ENCODE measurements at places on chromosomes 5 and 9.

- DNase-seq = no peak
Observed at GRCh38 chr5:20556115-20556763, 568.2 kb upstream of the CDH18 start.

- DNase-seq = no peak
Observed at GRCh38 chr9:89412951-89413350, 85.0 kb downstream of the SEMA4D start.

DNA sequence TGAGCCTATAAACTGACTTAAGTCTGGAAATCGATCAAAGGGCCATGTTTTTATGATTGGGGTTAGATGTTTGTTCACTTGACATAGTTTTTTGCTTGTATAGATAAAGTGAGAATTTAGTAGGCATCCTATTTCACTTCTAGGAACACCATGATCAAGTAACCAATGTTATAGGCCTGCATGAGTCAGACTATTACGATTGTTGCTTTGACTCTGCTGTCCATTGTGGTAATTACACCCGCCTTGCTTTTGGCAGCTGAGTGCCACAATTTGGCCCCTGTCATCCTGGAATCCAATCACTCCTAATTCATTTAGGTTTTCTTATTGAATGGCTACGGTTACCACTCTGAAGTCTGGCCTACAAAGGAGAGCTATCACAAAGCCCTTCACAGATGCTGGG is 67.8 kb upstream of the IL33 start:
- DNase-seq = no peak

GRCh38 chr9:136901516-136902258 is 15.4 kb downstream of the TRAF2 start:
- DNase-seq = no peak

DNA sequence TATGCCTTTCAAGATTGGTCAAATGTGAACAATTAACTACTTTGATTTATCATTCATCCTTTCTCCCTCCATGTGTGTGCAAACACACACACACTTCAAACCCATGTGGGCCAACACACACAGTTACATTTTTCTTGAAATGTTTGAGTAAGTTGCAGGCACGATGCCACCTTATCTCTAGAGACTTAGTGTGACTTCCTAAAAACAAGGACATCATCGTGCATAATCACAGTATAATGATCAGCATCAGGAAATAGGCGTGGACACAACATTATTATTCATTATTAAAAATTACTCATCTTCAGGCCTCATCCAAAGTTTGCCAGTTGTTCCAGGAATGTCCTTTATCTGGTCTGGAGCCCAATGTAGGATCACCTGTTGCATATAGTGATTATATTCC is 209.5 kb downstream of the GNA14 start:
- DNase-seq = no peak

- peak; percentile 73 for DNase-seq
Observed at GRCh38 chr9:130940693-130941576, 1.9 kb upstream of the FIBCD1 start.

- DNase-seq = no peak
Observed at GRCh38 chr5:126988021-126988569, 42.3 kb downstream of the MARCHF3 start.

- no peak for DNase-seq
Observed at GRCh38 chr5:146098047-146098446, 7.3 kb downstream of the PLAC8L1 start.

- DNase-seq = no peak
Observed at GRCh38 chr5:39547553-39548154, 122.9 kb upstream of the DAB2 start.

DNA sequence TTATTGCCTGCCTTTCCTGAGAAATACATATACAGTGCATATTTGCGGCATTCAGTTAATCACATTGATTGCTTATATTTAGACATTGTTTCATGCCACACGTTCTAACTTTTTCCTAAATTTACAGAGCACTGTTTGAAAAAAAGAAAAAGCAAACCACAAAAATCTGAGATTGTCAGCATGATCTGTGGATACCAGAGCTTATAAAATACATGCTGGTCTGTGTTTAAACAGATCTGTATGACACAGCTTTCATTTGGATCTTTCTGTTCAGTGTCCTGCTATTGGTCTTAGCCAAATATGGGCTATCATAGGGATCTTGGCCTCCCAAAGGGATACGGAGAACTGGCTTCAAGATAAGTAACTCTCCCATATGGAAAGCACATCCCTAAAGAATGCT is 20.2 kb downstream of the ALDH1A1 start:
- DNase-seq = no peak

DNA sequence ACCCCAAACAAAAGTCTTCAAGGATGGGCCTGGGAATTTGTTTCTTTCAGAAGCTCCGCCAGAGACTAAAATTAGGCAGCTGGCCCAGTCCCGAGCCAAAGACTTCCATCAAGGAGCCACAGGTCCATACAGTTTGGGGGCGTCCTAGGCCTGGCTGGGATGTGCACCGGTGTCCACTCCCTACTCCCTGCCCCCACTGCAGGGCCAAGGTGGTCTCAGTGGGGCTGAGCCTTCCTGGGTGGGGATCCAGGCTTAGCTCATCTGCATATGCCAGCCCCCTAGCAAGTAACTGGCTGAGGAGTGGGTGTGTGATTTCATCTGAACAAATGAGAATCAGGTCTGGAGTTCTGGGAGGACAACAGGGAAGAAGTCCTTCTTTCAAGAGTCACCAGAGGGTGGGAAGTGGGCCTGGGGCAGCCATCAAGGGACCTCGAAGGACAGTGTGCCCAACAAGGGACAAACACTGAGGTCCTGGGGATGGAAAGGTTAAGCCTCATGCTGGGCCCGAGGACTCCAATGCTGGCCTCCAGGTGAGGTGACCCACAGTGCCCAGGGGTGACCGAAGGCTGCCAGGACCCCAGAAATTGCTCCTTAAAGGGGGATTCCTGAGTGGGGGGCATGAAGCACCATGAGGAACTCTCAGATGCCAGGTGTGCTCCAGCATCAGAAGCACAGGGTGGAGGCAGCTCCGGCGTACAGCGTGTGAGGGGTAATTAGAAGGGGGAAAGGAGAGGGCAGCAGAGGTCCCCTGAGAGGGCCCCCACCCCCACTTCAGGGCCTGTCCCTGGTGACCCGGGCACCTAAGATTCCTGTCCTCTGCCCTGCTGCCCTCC is 91.3 kb downstream of the ZNF354C start:
- DNase-seq = peak; percentile 30

GRCh38 chr5:65121880-65122436 is 353.2 kb downstream of the CWC27 start:
- no peak for DNase-seq

DNA sequence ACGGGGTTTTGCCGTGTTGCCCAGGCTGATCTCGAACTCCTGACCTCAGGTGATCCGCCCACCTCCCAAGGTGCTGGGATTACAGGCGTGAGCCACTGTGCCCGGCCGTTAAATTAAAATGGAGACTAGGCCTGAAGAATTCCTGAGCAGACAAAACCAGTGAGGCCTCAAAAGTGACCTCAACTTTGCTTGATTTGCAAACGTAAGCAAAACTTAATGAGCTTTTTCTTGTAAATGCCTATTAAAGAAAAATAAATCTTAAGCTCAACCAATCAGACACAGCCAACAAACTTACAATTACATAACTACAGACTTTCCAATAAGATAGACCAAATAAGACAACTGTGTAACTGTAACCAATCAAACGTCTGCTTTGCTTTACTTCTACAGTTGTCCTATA is 111.3 kb upstream of the SEMA6A start:
- no peak for DNase-seq

GRCh38 chr5:53425687-53426511 is 54.5 kb upstream of the FST start:
- no peak for DNase-seq

GRCh38 chr9:95277509-95277908 is 40.0 kb downstream of the FANCC start:
- no peak for DNase-seq

DNA sequence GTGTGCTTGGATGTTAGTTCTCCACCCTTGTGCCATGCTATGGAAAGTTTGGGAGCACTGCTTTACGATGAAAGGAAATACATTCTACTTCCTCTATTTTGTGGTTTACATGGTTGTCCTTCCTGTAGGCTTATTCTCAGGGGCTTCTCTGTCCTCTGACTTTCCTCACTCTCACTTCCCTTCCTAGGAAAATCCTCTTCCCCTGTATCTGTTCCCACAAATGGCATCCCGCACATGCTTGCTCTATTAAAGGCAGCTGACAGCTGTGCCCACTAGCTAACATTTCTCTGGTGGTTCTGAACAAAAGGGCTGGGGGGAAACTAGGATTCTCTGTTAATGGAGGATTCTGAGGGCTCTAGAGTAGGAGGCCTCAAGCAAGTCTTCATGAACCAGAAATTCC is 52.4 kb downstream of the FAM170A start:
- DNase-seq = no peak

GRCh38 chr5:117131876-117132275 is 557.3 kb upstream of the SEMA6A start:
- DNase-seq = no peak

GRCh38 chr9:128372188-128372641 is 1.0 kb downstream of the URM1 start:
- DNase-seq = no peak

DNA sequence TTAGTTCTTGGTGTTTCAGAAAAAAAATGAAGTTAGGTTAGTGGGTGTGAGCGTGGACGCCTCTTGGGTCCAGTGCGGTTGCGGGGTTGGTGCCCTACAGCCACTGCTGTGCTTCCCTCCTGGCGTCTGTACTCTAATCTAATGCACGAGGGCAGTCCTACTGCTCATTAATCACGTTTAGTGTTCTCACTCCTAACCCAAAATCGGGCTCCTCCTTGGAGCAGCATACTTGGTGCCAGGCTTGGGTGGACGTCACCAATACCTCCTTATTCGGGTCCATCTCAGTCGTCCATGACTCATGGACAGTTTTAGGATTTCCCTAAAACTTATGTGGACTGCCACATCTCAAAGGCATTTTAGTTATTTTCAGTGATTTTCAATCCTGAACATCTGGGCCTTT is 41.6 kb downstream of the TRIO start:
- no peak for DNase-seq

DNA sequence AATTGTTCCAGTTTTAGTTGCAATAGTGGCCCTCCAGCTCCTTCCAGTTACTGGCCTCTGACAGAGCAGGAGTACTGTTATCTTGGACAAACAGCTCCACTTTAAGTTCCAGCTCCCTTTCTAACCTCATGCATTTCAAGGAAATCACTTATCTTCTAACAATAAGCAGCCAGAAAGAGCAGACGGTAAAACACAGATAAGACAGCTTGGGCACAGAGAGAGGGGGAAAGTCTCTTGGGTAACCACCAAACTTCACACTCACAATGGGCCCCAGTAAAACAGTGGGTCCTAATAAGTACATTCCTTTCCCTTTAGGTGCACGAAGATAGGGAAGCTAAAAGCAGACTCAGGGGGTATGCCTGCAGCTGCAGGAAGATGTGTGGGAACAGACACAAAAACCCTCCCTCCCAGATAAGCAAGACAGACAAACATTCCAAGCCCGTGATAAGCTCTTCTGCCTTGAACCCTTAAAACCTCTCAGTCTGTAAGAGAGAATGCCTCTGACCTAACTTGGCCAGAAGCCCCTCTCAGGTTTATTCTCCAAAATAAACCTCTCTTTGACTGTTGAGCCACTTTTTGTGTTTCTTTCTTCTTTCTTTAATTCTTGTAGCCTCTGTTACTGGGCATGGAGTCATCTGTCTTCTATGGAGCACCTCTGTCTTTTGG is 30.8 kb downstream of the OR1J1 start:
- DNase-seq = no peak

- no peak for DNase-seq
Observed at GRCh38 chr5:152406082-152406481, 1.0 kb upstream of the NMUR2 start.

GRCh38 chr5:160441311-160441781 is 19.7 kb downstream of the PTTG1 start:
- no peak for DNase-seq

DNA sequence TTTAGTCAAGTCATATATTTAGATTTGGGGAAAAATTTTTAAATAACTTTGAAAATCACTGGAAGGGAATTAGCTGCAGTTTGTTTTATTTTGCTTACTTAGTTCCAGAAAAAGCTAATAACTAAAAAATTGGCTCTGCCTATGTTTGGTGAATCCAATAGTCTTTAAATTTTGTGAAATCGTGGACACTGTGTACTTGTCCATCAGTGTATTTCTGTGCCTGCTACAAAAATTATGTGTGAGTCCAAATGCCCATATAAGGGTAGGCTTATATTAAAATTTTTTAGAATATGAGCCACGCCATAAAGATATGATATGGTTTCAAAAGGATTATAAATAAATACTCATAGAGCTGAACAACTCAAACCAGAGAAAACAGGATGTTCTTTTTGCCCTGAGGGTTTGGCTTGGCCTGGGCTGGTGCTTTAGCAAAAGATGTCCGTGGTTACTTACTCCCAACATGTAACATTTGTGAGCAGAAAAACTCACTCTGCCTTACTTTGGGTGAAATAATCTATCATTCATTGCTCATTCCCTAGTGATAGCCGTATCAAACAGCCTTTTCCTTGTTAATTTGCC is 133.2 kb upstream of the PRLR start:
- no peak for DNase-seq

- DNase-seq = no peak
Observed at GRCh38 chr5:24510523-24510988, 134.2 kb downstream of the CDH10 start.

DNA sequence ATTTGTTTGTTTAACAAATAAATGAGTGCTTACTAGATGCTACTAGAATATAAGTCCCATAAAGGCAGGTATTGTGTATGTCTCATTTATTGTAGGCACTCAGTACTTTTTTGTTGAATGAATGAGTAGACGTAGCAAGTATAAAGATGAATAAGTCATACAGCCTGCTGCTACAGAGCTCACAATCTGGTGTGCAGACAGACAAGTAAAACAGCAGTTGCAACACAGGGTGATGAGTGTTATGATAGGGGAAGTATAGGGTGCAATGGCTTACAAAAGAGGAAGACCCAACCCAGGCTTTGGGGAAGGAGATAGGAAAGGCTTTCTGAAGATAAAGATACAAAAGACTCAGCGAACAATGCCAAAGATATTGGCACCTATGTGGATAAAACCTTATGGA is 47.7 kb downstream of the SH3RF2 start:
- no peak for DNase-seq

DNA sequence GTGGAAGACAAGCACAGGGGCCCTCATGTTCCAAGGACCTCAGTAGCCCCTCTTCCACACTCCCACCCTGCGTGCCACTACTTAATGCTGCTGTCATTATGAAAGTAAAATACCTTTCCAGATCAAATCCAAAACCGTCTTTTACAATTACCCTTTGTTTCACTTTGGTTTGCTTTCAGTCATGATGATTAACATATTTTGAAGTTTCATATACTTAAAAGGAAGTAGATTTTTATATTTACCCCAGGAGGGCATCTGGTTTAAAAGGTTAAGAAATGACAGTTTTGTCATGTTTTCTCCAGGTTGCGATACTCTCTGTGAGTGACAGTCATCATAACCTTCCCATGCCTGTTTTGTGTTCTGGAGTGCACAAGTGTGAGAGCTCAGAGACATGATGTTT is 13.5 kb upstream of the MAP1B start:
- DNase-seq = no peak

GRCh38 chr9:133955821-133956411 is 36.2 kb downstream of the VAV2 start:
- peak; percentile 52 for DNase-seq

- DNase-seq = no peak
Observed at GRCh38 chr5:18653216-18653752, 1019.0 kb downstream of the TAF11L14 start.

Data from ovary (tissue), 10 donors.